Stimulated activated CD8-positive, alpha-beta memory T cell treated with anti-CD3 and anti-CD28 coated beads, Interleukin-15, amount 100 ng/mL, for 24 hours (primary cell): ENCODE measurements at places on chromosomes 2 and 18.

- no peak for DNase-seq
These were observed 18.5 kb upstream of the NMS start for GRCh38 chr2:100451734-100452133.

DNA sequence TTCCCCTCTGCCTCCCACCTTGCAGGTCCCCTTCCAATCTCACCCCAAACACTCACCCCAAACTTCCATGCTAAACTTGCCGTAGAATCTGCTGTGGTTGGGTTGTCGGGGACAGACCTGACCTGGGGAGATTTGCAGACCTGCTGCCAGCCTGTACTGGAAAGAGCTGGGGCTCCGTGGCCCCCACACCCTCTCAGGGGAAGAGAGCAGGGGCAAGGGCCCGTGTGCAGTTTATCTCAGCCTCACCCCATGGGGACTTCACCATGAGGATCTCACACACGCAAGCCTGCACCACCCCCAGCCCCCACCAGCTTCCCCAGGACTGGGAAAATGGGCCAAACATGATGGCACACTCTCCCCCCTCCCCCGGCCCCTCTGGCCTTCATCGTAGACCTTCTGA is 30.7 kb downstream of the KCNIP3 start:
- no peak for DNase-seq

- no peak for DNase-seq
These were observed 413.8 kb upstream of the SLC14A2 start for GRCh38 chr18:45201489-45201888.

DNA sequence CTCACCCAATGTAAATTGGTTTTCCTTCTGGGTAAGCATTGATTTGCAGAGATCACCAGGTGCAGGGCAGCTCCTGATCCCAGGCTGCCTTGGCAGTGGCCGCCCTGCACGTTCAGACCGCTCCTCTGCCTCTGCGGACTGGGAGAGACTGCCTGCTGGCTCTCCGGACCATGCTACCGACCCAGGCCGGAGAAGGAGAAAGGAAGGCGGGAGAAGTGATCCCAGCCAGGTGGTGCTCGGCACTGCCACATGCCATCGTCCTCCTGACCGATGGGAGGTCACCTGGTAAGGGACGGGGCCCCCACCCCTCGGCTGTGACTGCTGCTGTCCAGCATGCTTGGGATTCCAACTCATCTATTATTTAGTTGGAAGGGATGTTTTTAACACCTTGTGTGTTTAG is 108.1 kb upstream of the POU3F3 start:
- DNase-seq: no peak

DNA sequence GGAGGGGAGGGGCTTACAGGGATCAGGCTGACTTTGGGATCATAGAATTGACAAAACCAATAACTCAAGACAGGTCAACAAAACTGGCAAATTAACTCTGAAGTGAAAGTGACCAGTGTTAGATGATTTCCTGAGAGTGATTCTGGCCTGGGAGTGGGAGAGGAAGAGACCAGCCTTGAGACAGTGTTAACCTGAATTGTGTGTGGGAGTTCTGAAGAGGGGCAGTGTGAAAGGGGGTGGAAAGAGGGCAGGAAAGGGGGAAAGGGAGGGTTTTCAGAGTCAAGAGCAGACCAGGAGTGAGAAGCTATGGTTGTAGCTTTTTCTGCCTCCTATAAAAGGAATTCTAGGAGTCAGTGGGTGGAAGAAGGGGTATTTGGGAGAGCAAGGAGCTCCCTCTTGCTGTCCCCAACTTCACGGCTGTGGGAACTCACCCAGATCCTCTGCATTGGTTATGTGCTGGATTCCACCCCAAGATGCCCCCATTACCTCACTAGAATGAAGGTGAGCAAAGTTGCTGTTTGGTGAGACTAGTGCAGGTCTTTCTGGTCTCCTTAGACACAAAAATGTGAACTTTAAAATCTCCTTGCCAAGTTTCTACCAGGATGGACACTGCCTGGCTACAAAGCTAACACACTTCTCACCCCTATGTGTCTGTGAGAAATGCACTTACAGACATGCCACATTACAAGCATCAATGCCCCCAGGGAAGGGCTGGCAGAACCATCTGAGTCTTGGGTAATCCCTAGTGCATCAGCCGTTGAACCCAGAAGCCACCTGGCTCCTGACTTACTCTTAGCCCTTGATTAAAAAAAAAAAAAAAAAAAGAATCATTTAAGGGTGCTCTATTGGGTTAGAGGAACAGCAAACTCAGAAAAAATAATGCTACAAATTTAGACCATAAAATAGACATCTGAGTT is 61.6 kb downstream of the BMP10 start:
- DNase-seq: no peak

DNA sequence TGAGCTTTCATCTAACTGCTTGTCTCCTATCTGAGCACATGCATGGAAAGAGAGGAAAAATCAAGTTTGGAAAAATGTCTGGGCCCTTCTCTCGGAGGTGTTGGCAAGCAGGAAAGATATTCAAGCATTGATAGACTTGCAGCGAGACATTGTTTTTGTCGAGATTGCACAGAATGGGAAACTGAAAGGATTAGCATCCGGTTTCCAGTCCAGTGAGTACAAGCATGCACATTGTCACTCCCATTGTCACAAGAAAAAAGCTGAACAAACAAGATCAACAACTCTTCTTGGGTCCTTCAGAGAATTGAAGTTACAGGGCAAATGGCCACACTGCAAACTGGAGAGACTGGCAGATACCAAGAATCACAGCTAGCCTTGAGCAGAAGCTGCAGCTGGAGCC is 19.6 kb upstream of the MC5R start:
- DNase-seq: no peak

GRCh38 chr2:205176546-205176945 is 505.8 kb upstream of the NRP2 start:
- no peak for DNase-seq

GRCh38 chr2:237530472-237531433 is 35.6 kb upstream of the PRLH start:
- no peak for DNase-seq

DNA sequence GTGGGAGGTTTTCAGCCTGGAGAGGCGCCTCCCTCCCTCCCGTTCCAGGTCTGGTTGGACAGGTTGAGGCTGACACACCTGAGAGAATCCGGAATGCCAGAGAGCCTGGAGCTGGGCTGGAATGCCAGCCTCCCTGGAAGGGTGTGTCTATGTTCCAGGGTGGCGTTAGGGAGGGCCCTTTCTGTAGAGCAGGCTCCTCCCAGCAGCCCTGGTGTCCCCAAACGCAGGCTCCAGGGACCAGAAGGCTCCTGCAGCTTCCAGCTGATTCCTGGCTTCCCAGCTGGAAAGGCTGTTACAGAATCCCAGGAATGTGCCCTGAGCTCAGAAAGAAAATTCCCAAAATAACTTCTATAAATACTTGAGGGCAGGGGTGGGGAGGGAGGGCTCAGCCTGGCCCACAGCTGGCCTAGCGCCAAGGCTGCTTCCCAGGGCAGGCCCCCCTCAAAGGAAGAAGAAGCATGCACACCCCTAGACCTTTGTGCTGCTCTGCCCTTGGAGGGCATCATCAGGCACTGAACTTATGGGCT is 85.4 kb downstream of the STPG4 start:
- no peak for DNase-seq
